ENCODE measurements at places on chromosomes 6 and 20.

DNA sequence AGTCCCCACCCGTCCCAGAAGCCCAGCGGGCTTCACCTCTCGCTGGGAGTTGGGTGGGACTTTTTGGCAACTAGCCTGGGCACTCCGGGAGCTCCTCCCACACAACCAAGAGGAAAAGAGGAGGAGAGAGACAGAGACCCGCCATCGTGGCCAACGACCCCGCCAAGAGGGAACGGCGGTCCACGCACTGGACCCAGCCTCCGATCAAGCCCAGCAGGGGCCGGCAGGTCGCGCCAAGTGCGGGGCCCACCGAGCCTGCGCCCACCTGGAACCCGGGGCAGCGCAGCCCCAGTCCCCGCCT, 3.0 kb upstream of the TMEM14C start:
- no peak for DNase-seq

- no peak for DNase-seq
Observed at GRCh38 chr6:34384321-34385153, 7.9 kb downstream of the NUDT3 start.

DNA sequence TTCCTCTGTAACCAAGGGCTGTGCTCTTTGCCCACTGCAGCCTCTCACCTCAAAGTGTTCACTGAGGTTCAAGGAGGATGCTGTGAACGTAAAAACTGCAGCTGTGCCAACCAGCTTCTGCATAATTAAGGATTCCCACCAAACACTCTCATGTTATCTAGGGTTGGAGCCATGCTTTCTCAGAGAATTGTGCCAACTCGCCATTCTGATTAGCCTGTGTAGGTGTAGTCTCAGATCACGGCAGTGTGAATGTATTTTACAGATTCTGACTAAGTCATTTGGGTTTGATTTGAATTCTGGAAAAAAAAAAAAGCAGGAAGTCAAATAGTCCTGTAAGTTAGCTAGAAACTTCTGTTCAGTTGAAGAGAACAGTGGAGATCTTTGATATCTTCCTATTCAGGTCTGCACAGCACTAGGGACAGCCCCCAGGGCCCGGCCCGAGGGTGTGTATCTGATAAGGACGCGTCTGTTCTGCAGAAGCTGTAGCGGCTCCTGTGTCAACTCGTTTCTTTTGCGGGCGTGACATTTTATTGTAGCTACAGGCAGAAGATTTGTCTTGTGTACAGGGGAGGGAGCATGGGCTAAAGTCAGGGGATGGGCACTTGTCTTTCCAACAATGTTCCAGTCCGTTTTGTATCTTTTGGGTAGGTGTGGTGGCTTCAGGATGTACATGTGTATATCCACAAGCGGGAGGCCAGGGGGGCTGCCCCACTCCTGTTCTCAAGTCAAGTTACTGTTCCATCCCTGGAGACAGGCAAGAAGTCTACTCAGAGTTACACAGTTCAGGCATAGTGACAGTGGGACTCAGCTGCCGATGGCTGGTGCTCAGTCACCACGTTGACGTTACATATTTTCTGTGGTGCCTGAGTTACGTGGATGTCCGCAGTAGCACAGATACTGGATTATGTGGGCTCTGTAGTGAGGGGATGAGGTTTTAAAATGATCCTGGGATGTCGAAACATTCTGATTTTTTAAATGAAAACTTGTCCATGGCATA, 12.4 kb downstream of the IRF4 start:
- DNase-seq: no peak

DNA sequence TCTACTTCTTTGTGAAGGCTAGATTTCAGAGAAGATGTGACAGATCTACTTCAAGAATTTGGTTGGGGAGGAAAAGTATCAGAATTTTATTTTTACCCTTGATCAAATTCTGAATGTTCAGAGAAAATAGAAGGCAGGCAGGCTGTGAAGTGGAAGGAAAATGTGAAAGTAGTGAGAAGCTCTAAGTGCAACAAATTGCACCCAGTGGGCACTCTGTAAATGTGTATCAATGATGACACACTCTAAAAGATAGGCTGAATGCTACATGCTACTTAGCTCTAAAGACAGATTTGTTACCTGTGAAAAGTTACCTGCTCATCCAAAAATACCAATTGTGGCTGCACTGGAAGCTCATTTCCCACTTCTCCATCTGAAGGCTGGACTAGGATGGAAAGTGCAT, 438.6 kb downstream of the PKHD1 start:
- DNase-seq: no peak

GRCh38 chr6:156776840-156777576, at the start of gene ARID1B:
ARID1B (plus strand) TSS chr6:156777378; CDS start chr6:156777681, 303 bp downstream.
- DNase-seq: peak; percentile 89

GRCh38 chr6:35694462-35694861, 5.7 kb upstream of the FKBP5 start:
- DNase-seq: no peak

DNA sequence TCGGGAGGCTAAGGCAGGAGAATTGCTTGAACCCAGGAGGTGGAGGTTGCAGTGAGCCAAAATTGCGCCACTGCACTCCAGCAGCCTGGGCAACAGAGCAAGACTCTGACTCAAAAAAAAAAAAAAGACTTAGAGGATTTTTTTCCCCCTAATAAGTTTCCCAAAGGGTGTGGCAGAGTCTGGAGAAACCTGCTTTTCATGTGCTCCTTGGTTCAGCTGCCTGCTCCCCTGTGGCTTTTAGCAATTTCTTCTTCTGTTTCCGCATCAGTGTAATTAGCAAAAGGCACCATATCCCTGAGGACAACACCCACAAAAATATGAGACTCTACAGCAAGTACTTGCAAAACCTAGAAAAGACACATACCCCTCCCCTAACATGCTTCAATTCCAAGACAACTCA, 28.6 kb upstream of the ZNF133 start:
- DNase-seq: no peak

DNA sequence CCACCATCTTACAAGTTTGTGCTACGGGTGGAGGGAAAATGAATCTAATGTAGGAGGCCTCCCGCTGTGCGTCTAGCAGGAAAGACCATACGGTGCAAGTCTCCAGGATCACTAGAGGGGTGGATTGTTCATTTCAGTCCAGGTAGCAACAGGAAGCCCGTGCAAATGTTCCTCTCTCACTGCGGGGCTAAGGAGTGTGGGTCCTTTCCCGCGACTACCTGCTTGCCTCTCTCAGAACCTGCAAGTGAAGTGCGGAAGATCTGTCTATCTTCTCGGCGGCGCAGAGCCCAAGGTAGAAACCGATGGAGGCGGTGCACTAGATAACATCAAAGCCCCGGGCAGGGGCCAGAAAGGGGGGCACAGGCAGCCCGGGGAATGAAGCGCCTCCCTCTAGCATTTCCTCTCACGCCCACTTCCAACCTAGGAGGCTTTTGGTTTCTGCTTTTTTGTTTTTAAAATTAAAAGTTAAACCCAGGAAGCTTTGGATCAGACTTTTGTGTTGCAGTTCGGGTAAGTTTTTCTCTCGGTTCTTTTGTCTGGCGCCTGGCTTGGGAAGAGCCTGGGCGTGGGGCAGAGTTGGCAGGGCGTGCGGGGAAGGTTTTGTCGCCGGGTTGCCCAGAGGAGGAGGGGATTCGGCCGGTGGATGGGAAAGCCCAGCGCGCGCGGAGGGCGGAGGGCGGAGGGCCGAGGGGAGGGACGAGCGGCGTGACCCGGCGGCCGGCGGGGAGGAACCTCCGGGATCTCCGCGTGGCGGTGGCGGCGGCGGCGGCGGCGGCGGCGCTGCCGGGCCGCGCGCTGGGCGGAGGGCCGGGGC, 3.5 kb upstream of the HIVEP1 start:
- peak; percentile 71 for DNase-seq

DNA sequence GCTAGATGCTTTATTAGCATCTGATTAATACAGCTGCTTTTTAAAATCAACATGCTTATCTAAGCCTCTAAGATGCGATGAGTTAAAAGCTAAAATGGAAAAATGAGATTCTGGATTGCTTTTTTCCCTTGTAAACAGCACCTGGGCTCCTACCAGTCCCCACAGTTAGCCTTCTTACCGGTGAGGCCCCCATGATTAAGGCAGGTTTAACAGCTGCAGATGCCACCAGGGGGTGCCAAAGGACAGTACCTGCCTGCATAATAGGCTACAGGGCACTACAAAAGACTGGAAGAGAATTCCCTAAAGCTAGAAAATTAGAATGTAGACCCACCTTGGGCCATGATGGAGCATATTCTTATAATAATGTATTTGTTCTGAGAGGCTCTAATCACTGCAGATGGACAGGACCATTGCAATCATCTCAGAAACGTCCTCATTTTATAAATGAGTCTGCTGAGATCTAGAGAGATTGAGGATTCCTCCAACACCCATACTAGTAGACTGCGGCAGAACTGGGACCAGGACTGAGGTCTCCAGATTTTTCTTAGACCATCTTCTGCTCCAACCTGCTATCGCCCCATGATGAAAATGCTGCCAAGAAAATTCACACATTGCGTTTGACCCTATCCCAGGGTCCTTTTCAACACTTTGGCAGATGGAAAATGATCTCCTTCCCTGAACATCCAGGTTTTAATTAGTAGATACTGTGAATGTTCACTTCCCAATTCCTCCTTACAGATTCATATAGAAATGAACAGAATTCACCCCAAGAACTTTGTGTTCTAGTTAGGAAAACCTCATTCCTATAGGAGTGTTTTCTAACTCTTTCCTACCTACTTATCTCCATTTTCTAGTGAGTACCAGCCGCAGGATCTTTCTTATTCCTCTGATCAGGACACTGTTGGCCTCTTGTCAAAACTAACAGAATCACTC, 148.8 kb downstream of the RPS12 start:
- DNase-seq: peak; percentile 47

DNA sequence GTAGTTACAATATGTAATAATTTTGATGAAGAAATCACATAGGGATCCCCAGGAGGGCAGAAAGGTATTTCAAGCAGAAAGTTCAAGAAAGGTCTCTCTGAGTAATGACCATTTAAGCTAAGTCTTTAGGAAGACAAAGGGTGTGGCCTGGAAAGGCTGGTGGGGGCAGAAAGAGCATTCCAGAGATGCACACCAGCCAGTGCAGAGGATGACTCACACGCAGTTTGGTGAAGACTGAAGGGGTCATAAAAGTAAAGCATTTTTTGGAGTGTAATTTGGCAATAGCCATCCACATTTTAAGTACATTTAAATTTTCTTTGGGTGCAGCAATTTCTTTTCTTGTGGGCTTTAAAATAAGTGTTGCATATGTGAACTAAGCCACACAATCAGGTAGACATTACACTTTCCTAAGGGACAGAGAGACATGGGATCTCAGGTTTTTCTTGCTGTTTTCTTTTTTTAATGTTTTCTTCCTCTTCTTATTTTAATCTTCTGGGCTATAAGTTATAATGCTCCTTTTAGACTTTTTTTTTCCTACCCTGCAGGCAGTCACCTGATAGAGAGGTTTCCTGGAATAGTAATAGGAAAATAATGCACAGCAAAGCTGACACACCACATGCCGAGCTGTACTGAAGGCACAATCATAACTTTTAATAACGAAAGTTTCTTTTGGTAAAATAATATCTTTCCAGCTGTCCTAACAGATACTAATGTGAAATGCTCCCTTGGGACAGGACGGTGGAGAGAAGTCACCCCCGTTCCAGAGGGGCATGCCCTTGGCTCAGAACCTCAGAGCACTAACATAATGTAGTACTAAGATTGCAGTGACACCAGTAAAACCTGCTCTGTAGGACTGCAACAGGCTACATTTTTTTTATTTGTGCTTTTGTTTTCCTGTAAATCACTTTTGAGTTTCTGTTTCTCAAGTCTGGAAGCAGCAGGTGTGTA, 49.6 kb upstream of the PTPRK start:
- no peak for DNase-seq

- DNase-seq: no peak
Observed at GRCh38 chr20:37681384-37682112, 12.3 kb upstream of the CTNNBL1 start.

DNA sequence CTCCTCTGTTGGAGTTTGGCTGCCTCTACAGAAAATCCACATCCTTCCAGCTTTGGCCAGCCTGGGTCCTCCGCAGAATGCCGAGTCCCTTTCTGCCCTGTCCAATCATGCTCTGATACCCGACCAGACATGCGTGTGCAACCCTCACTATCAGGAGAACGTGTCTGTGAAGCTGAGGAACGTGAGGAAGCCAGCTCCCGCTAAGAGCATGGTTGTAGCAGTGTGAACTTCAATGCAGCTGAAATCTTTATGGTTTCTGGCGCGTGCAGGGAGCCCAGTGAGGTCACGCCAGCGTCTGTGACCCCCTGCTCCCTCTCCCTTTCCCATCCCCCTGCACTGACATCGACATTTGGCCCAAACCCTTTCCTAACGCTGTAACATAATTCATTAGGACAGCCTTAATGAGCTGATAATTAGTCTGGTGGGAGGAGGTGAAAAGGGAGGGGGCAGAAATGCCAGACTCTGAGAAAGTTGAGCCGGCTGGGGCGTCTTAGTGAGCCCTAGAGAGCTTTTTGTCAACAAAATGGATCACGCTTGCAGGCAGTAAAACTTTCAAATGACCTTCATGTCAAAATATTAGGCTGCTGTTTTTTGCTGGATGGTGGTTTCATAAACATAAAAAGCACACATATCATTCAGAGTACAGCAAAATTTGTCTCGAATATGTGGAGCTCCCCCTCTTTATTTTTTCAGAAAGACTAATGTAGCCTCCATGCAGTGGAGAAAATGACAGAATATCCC, 423.3 kb downstream of the QKI start:
- no peak for DNase-seq

DNA sequence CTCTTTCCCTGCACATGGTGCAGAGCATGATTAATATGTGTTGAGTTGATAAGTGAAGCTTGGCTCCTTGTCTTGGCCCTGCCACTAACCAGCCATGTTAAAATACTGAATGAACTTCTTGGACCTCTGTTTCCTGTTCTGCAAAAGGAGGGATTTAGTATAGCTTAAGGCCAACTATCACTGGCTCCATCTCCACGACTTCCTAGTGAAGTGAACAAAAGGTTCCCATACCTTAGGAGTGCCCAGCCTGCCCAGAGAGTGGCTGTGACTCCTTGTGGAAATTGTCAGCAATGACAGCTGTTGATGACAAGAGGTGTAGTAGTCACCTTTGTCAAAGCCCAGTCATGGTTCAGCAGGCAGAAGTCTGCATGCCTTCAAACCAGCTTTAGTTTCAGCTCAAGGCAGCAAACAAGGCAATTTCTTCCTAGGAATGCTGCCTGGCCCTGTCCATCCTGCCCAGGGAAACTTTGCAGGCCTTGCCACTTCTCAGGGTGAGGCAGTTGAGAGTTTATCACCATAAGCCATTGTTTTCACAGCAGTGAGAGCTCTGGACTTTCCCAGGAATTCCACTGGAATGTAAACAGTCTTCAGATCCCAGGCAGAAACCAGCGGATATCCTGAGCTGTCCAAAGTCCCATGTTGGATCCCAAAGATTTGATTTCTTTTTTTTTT, 169.7 kb upstream of the TNFAIP3 start:
- DNase-seq: no peak

DNA sequence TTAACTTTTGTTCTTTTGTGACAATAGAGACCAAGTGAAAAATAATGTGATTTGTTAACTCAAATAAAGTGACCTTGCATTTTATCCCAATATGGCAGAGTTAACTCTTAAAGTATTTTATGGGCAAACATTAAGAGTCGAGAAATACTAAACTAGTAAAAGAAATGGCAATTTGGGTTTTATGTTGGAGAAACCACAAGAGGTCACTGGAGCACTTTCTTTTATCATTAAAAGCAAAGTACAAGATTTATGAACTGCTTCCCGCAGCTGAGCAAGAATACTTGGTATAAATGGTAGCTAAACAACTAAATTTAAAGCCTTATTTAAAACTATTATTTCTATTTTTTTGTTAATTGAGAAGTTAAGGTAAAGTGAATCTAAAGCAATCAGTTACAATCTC, 33.5 kb upstream of the MCM9 start:
- DNase-seq: no peak

GRCh38 chr6:98272060-98272459, 562.3 kb upstream of the POU3F2 start:
- DNase-seq: no peak

- no peak for DNase-seq
Observed at GRCh38 chr6:39515006-39515405, 192.5 kb upstream of the KCNK16 start.
